ENCODE measurements at places on chromosomes 2 and 18. TPM values are rescaled to one million over a fixed set of nuclear protein-coding genes. Genes with fewer than 3 reads are reported as not detected.

Gene TMEM163
- total RNA-seq, result 0.20 TPM

Gene PIEZO2
- 7.3 TPM for total RNA-seq

- H3K4me3 ChIP-seq, result no peak overlapping the region
- DNase-seq, result no peak
- peaks cover 7% of the 10 kb centered on the region for H3K4me1 ChIP-seq
- no peaks in the 10 kb centered on the region for H3K36me3 ChIP-seq
Measured at GRCh38 chr2:199977984-199978415, 22.6 kb downstream of the MAIP1 start.

GRCh38 chr2:73008766-73009135 lies 62.8 kb downstream of the SFXN5 start:
- H3K36me3 ChIP-seq, result peaks cover 5% of the 10 kb centered on the region
- DNase-seq, result peak; percentile 28
- no peak overlapping the region for H3K27ac ChIP-seq

- H3K4me3 ChIP-seq, result no peak overlapping the region
- no peaks in the 10 kb centered on the region for H3K36me3 ChIP-seq
- DNase-seq, result peak; percentile 24
- H3K27me3 ChIP-seq, result peaks cover 57% of the 10 kb centered on the region
- no peak overlapping the region for H3K27ac ChIP-seq
- H3K4me1 ChIP-seq, result no peaks in the 10 kb centered on the region
Measured at GRCh38 chr2:120436460-120436739, 90.5 kb downstream of the INHBB start.

Measured in endodermal cell (in vitro differentiated cells).